Mesothelial cell of epicardium (in vitro differentiated cells): ENCODE measurements at places on chromosomes 11 and 22. TPM values are rescaled to one million over a fixed set of nuclear protein-coding genes. Genes with fewer than 3 reads are reported as not detected.

The FBLN1 gene
- total RNA-seq = 283 to 297 TPM (median 296 TPM) in 3 replicates

The PATE2 gene
- 0.20 TPM in 2 of 3 replicates, not detected in the other for total RNA-seq

The PKP3 gene
- 57.5 to 65.7 TPM (median 58.8 TPM) in 3 replicates for total RNA-seq

The RIMBP3C gene
- 0.31 to 0.71 TPM (median 0.38 TPM) in 3 replicates for total RNA-seq

The C11orf16 gene
- not detected in 3 replicates for total RNA-seq

The UPK2 gene
- 2.2 to 3.0 TPM (median 2.7 TPM) in 3 replicates for total RNA-seq

The SCGB1D2 gene
- total RNA-seq = not detected in 3 replicates

The MRGPRE gene
- total RNA-seq = not detected in 3 replicates

The NPAT gene
- total RNA-seq = 16.4 to 18.8 TPM (median 17.7 TPM) in 3 replicates

The PIWIL4 gene
- total RNA-seq = 4.1 to 5.0 TPM (median 4.9 TPM) in 3 replicates

The NPAS4 gene
- total RNA-seq = 1.00 to 1.2 TPM (median 1.1 TPM) in 3 replicates

The MMP8 gene
- total RNA-seq = not detected in 3 replicates

The FREY1 gene
- total RNA-seq = 2.3 to 3.9 TPM (median 3.4 TPM) in 3 replicates

The ALDH3B1 gene
- 1.4 to 1.8 TPM (median 1.7 TPM) in 3 replicates for total RNA-seq
